Gastrocnemius medialis (tissue), 4 donors: ENCODE measurements at places on chromosomes 12 and 14. TPM values are rescaled to one million over a fixed set of nuclear protein-coding genes. Genes with fewer than 3 reads are reported as not detected.

The NRXN3 gene
- total RNA-seq, result 0.16 TPM

The PIK3C2G gene
- not detected for total RNA-seq

The RGS6 gene
- 0.46 TPM for total RNA-seq

The MGAT2 gene
- total RNA-seq, result 10.1 TPM

The NTN4 gene
- 10.0 TPM for total RNA-seq

The RECQL gene
- 26.0 TPM for total RNA-seq

The CIDEB gene
- total RNA-seq, result 1.5 TPM

GRCh38 chr12:114665411-114666260 is 18.3 kb downstream of the TBX3 start:
- no peak for DNase-seq
- H3K27me3 ChIP-seq, result peaks cover 20% of the 10 kb centered on the region
- no peak overlapping the region for H3K4me3 ChIP-seq
- H3K4me1 ChIP-seq, result no peaks in the 10 kb centered on the region

DNA sequence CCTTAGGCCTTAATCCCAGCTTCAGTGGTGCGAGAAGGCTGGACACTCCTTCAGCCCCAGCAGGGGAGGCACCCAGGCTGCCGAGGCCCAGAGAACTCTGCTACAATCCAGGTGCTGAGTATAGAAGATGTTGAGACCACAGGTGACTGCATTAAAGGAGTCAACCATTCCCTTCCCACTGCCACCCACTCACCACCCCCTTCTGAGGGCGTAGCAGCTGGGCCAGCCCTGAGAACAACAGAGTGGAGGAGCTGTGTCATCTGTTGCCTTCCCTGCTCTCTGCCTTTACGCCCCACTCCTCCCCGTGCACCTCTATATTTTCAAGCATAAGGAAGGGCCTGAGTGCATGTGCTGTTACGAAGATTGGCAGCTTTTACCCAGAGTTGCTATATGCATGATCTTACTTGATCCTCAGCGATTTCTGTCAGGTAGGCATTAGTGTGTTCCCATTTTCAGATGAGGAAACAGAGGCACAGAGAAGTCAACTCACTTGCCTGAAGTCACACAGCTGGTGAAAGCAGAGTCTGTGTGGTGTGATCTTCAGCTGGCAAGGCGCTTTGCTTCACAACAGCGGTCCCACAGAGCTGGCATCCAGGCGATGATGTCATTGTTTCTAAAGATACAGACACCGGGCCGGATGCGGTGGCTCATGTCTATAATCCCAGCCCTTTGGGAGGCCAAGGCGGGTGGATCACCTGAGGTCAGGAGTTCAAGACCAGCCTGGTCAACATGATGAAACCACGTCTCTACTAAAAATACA is 46.7 kb downstream of the RIN3 start:
- H3K4me3 ChIP-seq, result no peak overlapping the region
- no peaks in the 10 kb centered on the region for H3K4me1 ChIP-seq
- no peak for DNase-seq
- H3K36me3 ChIP-seq, result no peaks in the 10 kb centered on the region
- H3K27ac ChIP-seq, result no peak overlapping the region

GRCh38 chr14:68964300-68965093 is 14.6 kb downstream of the ACTN1 start:
- no peaks in the 10 kb centered on the region for H3K27me3 ChIP-seq
- peaks cover 21% of the 10 kb centered on the region for H3K4me1 ChIP-seq
- H3K36me3 ChIP-seq, result no peaks in the 10 kb centered on the region

GRCh38 chr14:106518054-106518943 is 991.9 kb downstream of the TMEM121 start:
- H3K36me3 ChIP-seq, result no peaks in the 10 kb centered on the region
- no peaks in the 10 kb centered on the region for H3K27me3 ChIP-seq
- no peak overlapping the region for H3K27ac ChIP-seq
- no peak for DNase-seq
- no peak overlapping the region for H3K4me3 ChIP-seq

GRCh38 chr12:2119266-2119665 is 66.5 kb downstream of the CACNA1C start:
- H3K27me3 ChIP-seq, result no peaks in the 10 kb centered on the region
- H3K27ac ChIP-seq, result no peak overlapping the region
- no peak overlapping the region for H3K4me3 ChIP-seq
- no peaks in the 10 kb centered on the region for H3K4me1 ChIP-seq
- H3K36me3 ChIP-seq, result no peaks in the 10 kb centered on the region

- peak overlapping the region; percentile 18 for H3K27ac ChIP-seq
- H3K27me3 ChIP-seq, result no peaks in the 10 kb centered on the region
- no peak overlapping the region for H3K4me3 ChIP-seq
- H3K4me1 ChIP-seq, result peaks cover 3% of the 10 kb centered on the region
Measured at GRCh38 chr14:105430042-105430441, 10.4 kb downstream of the MTA1 start.

DNA sequence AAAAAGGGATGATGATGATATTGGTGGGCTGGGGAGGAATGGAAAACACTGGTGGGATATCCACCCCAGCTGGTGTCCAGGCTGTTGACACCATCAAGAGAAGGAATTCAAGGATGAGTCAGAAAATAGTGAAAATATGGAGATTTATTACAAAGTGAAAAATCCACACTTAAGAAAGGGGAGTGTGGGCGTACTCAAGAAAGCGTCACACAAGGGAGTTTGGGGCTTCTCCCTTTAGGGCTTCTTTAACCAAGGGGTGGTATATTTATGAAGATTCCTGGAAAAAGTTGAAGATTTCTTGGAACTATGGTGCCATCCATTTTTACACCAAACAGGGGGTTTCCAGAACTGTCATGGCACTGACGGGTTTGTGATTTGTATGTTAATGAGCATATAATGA is 63.1 kb upstream of the ARID2 start:
- H3K4me1 ChIP-seq, result peaks cover 18% of the 10 kb centered on the region
- H3K27me3 ChIP-seq, result no peaks in the 10 kb centered on the region
- no peak for DNase-seq
- no peak overlapping the region for H3K27ac ChIP-seq
- no peak overlapping the region for H3K4me3 ChIP-seq

GRCh38 chr14:105292826-105293711 is 7.7 kb downstream of the BRF1 start:
- H3K36me3 ChIP-seq, result no peaks in the 10 kb centered on the region
- no peak overlapping the region for H3K4me3 ChIP-seq
- peaks cover 23% of the 10 kb centered on the region for H3K4me1 ChIP-seq
- no peaks in the 10 kb centered on the region for H3K27me3 ChIP-seq
- no peak overlapping the region for H3K27ac ChIP-seq

DNA sequence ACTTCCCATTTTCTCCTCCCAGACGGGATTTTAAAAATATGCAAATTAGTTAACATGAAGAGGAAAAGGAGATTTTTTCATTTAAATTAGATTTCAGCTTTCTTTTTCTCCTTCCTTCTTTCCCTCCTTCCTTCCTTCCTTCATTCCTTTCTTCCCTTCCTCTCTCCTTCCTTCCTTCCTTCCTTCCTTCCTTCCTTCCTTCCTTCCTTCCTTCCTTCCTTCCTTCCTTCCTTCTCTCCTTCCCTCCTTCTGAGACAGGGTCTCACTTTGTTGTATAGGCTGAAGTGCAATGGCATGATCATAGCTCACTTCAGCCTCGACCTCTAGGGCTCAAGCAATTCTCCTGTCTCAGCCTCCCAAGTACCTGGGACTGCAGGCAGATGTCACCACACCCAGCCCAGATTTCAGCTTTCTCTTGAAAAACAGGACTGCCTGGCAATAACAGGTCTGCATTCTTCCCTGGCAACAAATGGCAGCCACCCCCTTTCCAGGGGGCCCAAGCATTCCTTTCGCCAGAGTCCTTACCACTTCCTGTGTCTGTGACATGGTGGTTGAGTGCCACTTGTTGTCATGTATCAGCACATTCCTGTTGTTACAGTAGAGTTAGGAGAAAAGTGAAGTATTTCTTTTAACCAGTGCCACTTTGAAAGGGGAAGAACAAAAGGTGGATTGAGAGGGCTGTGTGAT is 119.1 kb downstream of the PTPN11 start:
- no peak overlapping the region for H3K4me3 ChIP-seq
- H3K36me3 ChIP-seq, result no peaks in the 10 kb centered on the region
- H3K4me1 ChIP-seq, result no peaks in the 10 kb centered on the region
- no peak overlapping the region for H3K27ac ChIP-seq
